ENCODE measurements at places on chromosomes 4 and X.

DNA sequence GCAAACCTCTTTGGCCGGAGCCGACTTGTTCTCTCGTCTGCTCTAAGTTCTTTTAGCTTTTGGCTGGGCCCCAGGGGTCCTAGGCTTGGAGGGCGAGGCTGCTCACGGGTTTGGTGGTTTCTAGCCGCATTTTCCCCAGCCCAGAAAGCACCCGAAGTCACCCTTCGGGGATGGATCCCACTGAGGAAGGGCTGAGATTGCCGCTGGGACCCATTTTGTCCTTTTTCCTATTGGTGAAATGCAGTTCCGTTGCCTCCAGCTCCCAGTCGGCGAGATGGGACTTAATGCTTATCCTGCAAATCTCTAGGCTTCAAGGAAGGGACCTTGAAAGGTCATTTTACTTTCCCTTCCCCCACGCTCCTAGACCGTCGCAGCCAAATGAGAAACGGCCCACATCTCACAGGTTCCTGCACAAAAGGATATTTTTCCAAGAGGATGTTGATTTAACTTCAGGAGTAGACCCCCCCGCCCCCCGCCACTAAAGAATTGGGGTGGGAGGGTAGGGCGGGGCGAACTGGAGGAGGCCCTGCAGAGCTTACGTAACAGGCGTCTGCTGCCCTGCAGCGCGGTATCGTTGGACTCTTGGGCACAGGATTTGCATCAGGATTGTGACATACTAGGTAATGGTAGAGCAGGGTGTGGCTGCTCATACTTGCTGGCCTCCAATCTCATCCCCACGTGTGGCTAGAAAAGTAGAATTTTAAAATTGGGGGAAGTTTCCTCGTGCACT, 564 bp downstream of the PGK1 start:
- peak; percentile 35 for DNase-seq

GRCh38 chr4:19319607-19320006, 932.1 kb upstream of the SLIT2 start:
- no peak for DNase-seq

- no peak for DNase-seq
Measured at GRCh38 chr4:25310066-25310802, 2.3 kb upstream of the ZCCHC4 start.

DNA sequence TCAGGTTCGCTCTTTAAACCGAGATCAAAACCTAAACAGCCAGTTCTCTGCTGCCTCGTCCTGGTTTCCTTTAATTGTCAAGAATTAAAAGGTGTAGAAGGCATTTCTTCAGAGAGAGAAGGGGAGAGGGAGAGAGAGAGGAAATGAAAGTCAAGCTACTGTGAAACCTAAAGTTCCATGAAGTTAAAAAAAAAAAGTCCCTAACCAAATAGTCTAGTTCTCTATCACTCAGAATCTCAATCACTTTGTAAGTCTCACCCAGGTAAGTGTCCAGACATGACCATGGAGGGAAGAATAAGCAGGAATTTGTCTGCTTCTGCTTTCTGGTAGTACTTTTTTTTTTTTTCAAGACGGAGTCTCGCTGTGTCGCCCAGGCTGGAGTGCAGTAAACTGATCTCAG, 18.8 kb upstream of the SMIM14 start:
- DNase-seq = no peak

GRCh38 chrX:13649838-13650237, 3.1 kb upstream of the TCEANC start:
- DNase-seq = no peak
